ENCODE measurements at places on chromosomes 1 and 21.
A peak's percentile ranks its signal among the peaks of the same experiment; 100 is the strongest.

- H3K27ac ChIP-seq: peak overlapping the region; percentile 47
- H3K4me1 ChIP-seq: peaks cover 22% of the 10 kb centered on the region
- H3K4me3 ChIP-seq: peak overlapping the region; percentile 50
- peak; percentile 37 for DNase-seq
- H3K27me3 ChIP-seq: peaks cover 9% of the 10 kb centered on the region
- peaks cover 5% of the 10 kb centered on the region for H3K36me3 ChIP-seq
Observed at GRCh38 chr1:43934101-43934985, 742 bp downstream of the ARTN start.

DNA sequence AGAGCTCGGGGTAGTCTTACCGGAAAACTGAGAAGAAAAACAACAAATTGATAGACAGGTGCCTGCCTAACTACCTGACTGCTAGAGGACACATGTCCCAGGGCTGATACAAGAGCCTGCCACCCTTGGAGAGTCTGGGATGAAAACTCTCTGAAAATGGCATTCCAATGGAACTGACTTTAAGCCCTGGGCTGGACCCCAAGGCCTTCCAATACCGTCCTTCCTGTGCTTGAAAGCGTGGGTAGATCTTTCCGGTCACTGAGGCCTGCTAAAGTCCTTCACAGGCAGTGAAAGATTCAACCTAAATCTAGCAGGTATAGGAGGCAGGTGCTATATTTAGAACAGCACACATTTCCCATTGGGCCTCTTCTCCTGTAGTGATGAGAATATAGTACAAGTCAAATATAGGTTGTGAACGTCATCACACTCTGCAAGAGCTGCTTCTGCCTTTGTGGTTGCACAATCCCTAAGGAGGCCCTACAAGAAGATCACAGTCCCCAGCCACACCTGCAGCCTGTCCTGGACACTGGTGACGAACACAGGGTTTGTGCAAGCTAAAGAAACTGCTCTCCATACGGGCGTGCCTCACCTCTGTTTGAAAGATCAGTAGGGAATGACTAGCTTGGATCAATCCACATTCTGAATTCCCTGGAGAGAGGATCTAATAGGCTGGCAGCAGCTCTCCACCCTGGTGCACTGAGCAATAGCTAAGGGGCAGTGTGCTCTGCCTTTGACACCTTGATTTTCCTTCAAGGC lies 876 bp upstream of the CHML start:
- peaks cover 43% of the 10 kb centered on the region for H3K4me1 ChIP-seq
- H3K27me3 ChIP-seq: no peaks in the 10 kb centered on the region
- DNase-seq: no peak
- peak overlapping the region; percentile 84 for H3K4me3 ChIP-seq
- H3K36me3 ChIP-seq: peaks cover 3% of the 10 kb centered on the region

DNA sequence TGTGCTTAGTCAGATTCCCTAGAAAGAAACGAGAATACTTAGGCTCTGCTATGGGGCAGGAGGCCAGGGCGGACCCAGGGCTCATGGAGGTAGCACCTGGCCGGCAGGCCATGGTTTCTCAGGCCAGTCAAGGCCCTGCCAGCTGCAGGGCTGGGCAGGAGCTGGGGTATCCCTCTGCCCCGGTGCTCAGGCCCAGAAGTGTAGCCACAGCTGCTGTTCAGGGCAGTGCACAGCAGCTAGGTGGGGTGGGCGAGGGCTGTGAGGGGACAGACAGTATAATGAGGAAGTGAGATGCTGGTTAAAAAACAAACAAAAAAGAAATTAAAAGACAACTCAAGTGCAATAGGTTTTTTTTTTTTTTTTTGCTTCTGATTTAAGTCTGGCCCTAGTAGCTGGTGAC lies 34.0 kb upstream of the EDN2 start:
- no peak overlapping the region for H3K4me3 ChIP-seq
- DNase-seq: no peak
- no peaks in the 10 kb centered on the region for H3K36me3 ChIP-seq

- H3K27me3 ChIP-seq: peaks cover 9% of the 10 kb centered on the region
- H3K4me1 ChIP-seq: no peaks in the 10 kb centered on the region
- H3K27ac ChIP-seq: no peak overlapping the region
- H3K36me3 ChIP-seq: no peaks in the 10 kb centered on the region
- DNase-seq: no peak
- no peak overlapping the region for H3K4me3 ChIP-seq
Observed at GRCh38 chr21:45947296-45947695, 34.3 kb upstream of the COL6A1 start.

GRCh38 chr1:67463298-67463955 lies 33.2 kb upstream of the SERBP1 start:
- H3K27ac ChIP-seq: no peak overlapping the region
- H3K4me3 ChIP-seq: no peak overlapping the region
- no peaks in the 10 kb centered on the region for H3K4me1 ChIP-seq
- H3K27me3 ChIP-seq: peaks cover 5% of the 10 kb centered on the region
- no peaks in the 10 kb centered on the region for H3K36me3 ChIP-seq

GRCh38 chr21:43307677-43308070 lies 119.3 kb downstream of the SIK1 start:
- H3K4me3 ChIP-seq: no peak overlapping the region
- no peaks in the 10 kb centered on the region for H3K36me3 ChIP-seq
- peaks cover 9% of the 10 kb centered on the region for H3K27me3 ChIP-seq
- no peaks in the 10 kb centered on the region for H3K4me1 ChIP-seq
- no peak overlapping the region for H3K27ac ChIP-seq
- no peak for DNase-seq

All from naive thymus-derived CD8-positive, alpha-beta T cell (primary cell).